Esophagus (tissue), 2 donors: ENCODE measurements at places on chromosomes 13 and 19. TPM values are rescaled to one million over a fixed set of nuclear protein-coding genes. Genes with fewer than 3 reads are reported as not detected.

OR7A5 gene
- not detected for polyA plus RNA-seq

SHFL gene
- 22.9 TPM for polyA plus RNA-seq

FPR1 gene
- 0.49 TPM for polyA plus RNA-seq

ANKLE1 gene
- 0.22 TPM for polyA plus RNA-seq

FRY gene
- polyA plus RNA-seq = 4.3 TPM
